GOT3 (cell line): ENCODE measurements at places on chromosomes 13 and 19.

GRCh38 chr19:37698216-37698615 is 21.3 kb downstream of the ZNF607 start:
- DNase-seq, result no peak

GRCh38 chr19:27918818-27919217 is 1294.1 kb downstream of the UQCRFS1 start:
- no peak for DNase-seq

GRCh38 chr19:15374796-15375440 is 4.7 kb downstream of the AKAP8 start:
- DNase-seq, result no peak

DNA sequence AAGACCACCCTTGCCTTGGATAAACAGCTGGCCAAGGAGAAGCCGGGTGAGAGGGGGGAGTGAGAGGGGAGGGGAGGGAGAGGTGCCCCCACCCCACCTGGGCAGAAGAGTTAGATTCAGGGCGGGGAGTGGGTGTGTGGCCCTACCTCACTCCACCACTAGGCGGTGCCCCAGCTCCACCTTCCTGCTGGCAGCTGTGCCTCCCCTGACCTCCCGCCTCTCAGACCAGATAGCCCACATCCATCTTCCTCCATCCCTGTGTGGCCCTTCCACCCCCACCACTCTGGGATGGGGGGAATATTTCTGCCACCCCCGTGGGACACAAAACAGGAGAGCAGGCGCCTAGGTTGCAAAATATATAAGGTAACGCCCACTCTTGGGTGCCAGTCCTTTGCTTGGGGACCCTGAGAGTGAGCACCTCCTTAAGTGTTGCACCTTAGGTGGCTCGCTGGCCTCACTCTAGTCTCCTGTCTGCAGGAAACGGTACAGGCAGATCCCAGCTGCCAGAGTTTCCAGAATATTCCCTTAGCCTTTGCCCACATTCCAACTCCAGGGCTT is 13.8 kb upstream of the EHD2 start:
- DNase-seq, result no peak

- DNase-seq, result no peak
These were observed 512.2 kb downstream of the DIAPH3 start for GRCh38 chr13:59651479-59651878.

DNA sequence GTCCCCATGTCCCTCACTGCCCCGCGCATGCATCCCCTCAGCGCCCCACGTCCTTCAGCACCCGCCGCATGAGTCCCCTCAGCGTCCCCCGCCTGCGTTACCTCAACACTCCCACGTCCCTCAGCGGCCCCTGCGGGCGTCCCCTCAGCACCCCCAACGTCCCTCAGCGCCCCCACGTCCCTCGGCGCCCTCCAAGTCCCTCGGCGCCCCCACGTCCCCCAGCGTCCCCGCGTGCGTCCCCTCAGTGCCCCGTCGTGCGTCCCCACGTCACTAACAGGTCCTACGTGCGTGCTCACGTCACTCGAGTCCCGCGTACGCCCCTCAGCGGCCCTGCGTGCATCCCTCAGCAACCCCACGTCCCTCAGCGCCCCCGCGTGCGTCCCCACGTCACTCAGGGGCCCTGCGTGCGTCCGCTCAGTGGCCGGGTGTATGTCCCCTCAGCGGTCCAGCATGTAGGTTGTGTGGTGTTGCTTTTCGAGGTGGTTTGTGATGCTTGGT is 19.5 kb upstream of the GAS6 start:
- DNase-seq, result no peak

DNA sequence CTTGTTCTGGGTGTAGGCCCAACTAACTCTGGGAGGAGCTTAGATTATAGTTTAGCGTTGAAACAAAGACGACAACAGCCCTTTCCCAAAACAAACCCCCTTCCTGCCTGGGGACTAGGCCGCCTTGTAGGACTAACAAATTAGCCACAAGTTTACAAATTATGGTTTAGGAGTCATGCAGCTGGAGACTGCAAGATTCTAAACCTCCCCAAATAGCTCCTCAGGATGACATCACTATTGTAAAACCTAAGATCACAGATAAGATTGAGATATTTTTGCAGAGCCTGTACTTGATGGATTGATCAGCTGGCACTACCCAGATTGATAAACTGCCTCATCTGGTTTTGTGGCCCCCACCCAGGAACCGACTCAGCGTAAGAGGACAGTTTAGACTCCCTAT is 2.3 kb upstream of the SLC25A15 start:
- DNase-seq, result no peak

DNA sequence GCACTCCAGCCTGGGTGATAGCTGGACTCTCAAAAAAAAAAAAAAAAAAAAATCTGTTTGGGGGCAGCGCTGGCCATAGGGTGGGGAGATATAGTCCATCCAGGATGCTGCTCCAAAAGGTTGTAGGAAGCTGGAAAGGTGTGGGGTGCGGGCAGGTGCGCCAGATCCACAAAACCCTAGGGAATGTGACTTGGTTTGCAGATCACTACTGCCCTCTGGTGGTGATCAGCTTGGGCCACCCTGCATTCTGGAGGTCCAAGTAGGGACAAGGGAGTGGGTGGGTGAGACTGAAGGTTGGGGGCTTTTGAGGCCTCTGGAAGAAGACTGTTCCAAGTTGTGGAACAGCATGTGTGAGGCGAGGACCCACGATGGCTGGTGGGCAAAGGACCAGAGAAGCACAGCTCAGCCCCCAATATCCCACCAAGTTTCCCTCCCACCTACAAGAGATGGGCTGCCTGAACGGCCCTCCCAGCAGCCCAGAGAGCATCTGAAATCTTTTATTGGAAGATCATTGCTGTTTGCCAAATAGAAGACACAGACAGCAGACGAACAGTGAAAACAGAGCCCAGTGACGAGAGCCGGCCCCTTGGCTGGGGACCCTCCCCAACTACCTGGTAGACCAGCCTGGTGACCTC is 10.4 kb upstream of the TYK2 start:
- DNase-seq, result no peak

DNA sequence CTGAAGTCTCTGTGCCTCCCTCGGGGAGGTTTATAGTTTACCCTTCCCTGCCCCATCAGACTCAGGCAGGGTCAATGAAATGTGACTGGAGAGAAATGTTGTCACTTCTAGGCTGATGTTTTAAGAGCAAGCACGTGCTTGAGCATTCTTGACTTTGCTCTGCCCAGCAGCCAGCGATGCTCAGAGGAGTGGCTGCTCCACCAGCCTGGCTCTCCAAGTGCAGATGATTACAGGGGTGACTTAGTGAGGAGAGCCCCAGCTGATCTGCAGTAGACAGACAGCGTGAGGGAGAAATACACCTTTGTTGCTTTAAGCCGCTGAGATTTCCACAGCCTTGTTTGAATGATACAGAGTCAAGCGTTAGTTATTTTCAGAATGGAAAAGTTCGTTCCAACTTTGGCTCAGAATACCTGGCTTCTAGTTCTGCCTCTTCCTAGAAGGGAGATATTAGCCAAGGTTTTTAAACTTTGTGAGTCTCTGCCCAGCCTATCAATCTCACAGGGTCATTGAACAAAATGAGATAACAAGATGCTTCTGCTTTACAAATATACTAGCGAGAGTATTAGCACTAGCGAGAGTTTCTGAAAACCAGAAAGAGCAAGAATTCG is 143.6 kb downstream of the OXGR1 start:
- no peak for DNase-seq

DNA sequence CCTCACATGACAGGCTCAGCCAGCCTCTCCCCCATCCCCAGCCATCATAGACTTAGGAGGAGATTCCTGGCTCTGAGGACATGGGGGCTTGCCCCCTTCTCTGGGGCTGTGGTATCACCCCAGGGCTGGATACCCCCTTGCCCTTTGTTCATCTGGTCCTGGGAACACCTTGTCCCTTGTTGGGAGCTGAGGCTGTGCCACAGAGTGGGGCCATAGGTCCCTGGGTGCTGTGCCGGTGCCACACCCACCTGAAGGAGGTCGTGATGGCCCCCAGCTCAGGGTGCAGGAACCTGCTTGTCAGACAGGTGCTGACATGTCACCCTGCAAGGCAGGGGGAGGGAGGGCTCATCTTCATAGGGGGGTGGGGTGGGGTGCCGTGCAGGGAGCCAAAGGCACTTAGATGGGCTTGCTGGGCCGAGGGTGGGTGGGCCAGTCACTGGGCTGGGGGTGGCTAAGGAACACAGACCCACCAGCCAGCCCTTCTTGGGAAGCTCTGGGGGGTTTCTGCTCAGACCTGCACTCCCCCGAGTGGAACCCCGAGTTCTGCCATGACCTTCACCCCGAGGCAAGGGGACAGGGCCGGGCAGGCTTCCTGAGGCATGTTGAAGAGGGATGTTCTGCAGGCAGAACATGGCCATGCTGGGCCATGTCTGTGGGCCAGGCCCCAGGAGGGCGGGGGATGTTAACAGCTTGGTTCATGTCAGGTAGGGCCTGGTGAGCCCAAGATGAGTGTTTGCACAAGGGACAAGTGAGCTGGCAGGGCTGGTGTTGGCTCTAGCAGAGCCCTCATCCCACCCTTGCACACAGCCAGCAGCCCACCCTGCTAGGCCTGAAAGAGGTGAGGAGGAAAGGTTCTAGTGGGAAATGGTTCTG is 28.0 kb downstream of the TSSK6 start:
- no peak for DNase-seq

- DNase-seq, result no peak
These were observed 55.6 kb upstream of the PEG3 start for GRCh38 chr19:56896095-56896494.

DNA sequence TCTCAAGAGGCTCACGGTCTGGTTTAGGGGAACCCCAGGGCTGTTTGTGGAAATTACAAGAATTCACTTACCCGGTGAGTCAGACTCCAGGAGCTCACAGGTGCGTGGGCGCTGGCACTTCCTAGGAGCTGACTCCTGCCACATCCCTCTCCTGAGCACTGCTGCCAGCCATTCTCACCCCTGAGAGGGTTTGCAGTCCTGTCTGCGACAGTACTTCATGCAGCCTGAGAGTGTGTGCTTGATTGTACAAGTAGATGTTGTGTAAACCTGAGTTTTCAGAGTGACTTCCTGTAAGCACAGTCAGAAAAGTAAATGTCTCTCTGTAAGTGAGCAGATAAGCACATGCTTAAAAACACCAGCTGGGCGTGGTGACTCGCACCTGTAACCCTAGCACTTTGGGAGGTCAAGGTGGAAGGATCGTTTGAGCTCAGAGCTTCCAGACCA is 8.1 kb downstream of the MRPL4 start:
- DNase-seq, result no peak

DNA sequence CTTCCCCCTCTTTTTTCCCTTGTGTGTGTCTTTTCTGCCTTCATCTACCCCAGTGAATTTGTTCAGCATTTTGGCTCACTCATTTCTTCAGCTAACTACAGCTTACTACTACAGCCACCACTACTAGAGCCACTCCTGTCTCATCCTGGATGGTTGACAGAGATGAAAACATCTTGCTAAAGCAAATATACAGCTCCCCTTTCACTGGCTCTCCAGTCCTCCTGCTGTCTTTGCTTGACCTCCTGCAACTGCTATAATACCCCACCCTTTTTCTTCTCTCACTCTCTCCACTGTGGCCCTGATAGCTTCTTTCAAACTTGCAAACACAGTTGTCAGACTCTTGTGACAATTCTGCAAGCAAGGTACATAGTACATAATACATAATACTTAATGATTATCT is 523.6 kb downstream of the DCT start:
- DNase-seq, result no peak

GRCh38 chr13:95403349-95404140 is 102.3 kb upstream of the ABCC4 start:
- DNase-seq, result no peak

DNA sequence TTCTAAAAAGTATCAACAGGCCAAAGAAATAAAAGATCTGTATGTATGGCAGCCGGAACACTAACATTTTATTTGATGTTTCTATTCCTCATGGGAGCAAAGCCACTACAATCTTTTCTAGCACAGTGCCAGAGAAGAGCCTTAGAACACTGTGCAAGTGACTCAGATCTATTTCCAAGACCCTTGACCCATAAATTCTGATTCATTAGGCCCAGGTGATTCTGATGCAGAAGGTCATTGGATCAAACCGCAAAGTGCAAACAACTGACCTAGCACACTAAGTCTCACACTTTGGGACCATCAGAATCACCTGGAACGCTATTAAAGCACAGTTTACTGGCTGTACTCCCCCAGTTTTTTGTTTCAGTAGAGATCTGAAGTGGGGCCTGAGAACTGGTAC is 87.6 kb downstream of the MYCBP2 start:
- no peak for DNase-seq

GRCh38 chr13:47672245-47673008 is 328.6 kb downstream of the SUCLA2 start:
- DNase-seq, result no peak

DNA sequence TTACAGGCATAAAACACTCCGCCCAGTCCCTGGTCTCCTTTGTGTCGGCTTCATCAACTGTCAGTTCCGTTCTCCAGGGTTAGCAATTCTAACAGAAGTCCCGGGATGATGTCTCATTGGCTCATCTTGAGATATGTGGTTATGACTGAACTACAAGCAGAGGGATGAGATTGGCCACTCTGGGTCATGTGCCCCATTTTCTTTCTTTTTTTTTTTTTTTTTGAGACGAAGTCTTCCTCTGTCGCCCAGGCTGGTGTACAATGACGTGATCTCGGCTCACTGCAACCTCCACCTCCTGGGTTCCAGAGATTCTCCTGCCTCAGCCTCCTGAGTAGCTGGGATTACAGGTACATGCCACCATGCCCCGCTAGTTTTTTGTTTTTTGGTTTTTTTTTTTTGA is 95.4 kb upstream of the MRI1 start:
- no peak for DNase-seq

DNA sequence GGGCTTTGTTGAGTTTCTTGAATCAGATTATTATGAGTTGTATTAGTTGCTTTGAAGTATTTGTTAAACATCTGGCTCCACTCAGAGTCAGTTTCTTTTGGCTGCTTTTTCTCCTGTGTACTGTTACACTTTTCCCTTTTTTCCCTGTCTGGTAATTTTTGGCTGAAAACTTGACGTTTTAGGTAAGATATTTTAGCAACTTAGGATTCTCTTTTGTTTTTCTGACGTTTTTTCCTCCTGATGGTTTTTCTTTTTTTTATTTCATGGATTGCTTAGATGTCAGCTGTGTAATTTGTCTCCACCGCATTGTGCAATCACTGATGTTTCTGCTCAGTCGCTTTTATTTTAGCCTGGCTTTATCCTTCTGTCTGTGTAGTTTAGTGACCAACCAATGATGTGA is 20.7 kb downstream of the RFC3 start:
- DNase-seq, result no peak

- DNase-seq, result no peak
These were observed 1318.5 kb downstream of the PCDH9 start for GRCh38 chr13:65911546-65912193.

- DNase-seq, result no peak
These were observed 12.6 kb downstream of the MBNL2 start for GRCh38 chr13:97234742-97235141.

DNA sequence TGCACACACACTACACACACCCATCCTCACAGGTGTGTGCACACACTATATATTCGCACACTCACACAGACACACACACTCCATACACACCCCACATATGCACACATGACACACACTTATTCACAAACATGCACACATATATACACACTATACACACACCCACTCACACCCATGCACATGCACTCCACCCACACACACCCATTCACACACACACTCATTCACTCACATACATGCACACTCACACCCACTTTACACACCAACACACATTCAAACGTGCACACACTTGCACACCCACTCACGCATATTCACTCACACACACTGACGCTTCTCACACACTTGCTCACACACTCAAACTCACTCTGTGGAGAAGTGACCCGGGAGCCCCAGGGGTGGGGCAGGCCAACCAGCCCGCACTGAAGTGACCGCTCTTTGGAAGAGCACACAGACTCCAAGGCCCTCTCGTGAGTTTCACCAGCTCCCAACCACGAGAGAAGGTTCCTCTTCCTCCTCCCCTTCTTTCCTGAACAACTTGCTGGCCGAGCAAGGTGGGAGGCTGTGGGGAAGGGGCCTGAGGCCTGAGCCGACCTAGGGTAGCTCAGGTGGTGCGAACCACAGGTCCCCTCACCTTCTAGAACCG is 86.1 kb upstream of the TM9SF2 start:
- no peak for DNase-seq
